NCI-H1048 (cell line): ENCODE measurements at places on chromosomes 11 and 22.

DNA sequence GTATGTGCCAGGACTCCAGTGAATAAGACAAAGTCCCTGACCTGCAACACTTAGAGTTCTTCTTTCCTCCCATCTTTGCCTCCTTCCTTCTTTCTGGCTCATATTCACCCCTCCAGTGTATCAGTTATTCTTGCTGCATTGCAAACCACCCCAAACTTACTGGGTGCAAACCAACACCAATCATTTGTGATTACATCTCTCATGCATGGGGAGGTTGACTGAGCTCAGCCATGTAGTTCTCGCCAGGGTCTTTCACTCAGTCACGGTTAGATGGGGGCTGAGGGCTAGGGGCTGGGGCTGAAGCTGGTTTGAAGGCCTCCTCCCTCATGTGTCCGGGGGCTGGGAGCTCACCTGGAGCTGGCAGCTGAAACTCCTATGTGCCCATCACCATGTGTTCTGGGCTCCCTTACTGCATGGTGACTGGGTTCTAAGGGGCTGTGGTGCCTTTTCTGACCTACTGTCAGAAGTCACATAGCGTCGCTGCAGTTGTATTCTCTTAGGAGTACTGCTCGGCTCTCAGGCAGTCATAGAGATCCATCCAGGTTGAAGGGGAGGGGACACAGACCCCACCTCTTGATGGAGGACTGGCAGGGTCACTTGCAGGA lies 35.0 kb upstream of the CACNG2 start:
- DNase-seq = no peak

DNA sequence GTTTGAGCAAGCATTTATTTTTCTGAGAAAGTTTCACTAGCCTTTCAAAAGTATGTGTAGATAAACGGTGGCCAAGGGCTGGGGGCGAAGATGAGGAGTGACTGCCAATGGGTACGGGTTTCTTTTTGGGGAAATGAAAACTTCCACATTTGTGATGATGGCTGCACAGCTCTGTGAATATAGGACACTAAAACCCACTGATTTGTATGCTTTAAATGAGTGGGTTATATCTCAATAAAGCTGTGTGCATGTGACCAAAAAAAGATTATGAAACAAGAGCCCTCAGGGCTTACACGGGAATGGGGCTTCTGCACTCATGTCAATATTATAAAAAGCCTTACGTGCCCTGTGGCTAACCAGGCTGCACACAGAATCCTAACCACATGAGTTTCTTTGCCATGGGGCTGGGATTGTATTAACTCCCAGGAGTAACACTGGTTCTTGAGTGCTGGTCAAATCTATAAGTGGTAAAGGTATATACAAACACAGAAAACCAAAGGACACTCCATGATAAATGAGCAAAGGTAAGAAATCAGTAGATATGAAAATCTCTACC lies 31.3 kb downstream of the ABCC8 start:
- DNase-seq = no peak

GRCh38 chr22:49929211-49929979 lies 11.0 kb downstream of the CRELD2 start:
- no peak for DNase-seq

GRCh38 chr22:44964722-44965078 lies 45.1 kb downstream of the PHF21B start:
- no peak for DNase-seq

GRCh38 chr11:102680945-102681344 lies 24.6 kb downstream of the MMP27 start:
- no peak for DNase-seq

- DNase-seq = no peak
Measured at GRCh38 chr11:70494559-70495350, 96.4 kb downstream of the CTTN start.
